ENCODE measurements at places on chromosomes 3 and 15.
A peak's percentile ranks its signal among the peaks of the same experiment; 100 is the strongest.

DNA sequence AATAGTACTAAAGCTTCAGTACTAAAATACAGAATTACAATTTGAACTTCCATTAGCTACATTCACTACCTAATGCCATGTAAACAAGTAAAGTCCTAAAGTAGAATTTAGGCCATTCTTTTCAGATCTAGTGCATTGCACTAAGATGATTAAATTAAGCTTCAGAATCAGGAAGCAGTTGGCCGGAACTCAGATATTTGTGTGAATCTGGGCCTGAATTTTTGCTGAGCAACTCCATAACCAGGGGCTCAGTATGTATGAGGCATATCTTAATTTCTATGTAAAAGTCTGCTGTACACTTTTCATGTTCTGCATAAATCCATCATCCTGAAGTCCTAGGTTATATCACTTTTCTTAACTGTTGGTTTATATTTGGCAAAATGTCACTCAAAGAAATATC is 246.4 kb downstream of the RBMS3 start:
- DNase-seq = no peak

- peak; percentile 29 for DNase-seq
These were observed 13.5 kb downstream of the MCCC1 start for GRCh38 chr3:183085634-183086390.

- DNase-seq = no peak
These were observed 78.2 kb upstream of the GBE1 start for GRCh38 chr3:81839504-81840094.

DNA sequence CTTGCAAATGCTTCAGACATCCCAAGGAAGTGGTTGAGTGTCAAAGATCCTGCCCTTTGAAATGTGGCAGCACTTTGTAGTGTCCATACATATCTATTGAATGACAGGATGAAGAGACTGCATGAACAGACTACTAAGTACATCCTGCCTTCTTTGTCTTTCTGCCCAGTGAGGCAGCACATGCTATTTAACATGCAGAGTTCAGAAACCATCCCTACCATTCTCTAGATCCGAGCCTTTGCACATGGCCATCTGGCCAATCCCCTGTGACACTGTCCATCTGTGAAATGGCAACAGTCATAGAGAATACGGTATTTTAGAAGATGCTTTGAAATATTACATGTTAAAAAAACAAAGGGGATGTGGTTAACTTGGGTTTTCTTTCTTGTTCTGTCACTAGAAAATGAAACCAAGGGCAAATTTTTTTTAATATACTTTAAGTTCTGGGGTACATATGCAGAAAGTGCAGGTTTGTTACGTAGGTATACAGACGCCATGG is 519.6 kb downstream of the NTRK3 start:
- DNase-seq = peak; percentile 53

GRCh38 chr3:144112036-144112435 is 140.4 kb downstream of the DIPK2A start:
- DNase-seq = no peak

- DNase-seq = peak; percentile 50
These were observed 8.1 kb downstream of the PGBD4 start for GRCh38 chr15:34109797-34110663.

- DNase-seq = peak; percentile 23
These were observed 69.0 kb upstream of the CCDC80 start for GRCh38 chr3:112709911-112710310.

- peak; percentile 20 for DNase-seq
These were observed at the start of gene PPARG for GRCh38 chr3:12288182-12289129. Gene PPARG (plus strand): TSS chr3:12289070. CDS start chr3:12379712, 90,642 bp downstream.

DNA sequence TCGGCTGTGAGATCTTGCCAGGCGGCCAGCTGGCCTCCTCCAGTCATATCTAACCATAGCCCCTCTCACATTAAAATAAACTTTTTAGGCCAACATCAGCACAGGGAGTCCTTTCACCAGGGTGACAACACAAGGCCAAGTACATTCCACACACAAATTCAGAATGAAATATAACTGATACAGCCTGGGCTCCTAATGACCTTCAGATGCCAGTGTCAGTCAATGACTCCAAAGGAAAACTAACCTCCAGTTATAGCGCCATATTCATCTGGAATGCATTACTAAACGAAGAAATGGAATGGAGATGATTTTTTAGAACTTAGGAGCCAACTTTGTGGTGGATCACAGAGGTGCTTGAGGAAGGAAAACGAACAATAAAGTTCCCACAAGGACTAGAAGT is 205.4 kb downstream of the GREM1 start:
- no peak for DNase-seq

DNA sequence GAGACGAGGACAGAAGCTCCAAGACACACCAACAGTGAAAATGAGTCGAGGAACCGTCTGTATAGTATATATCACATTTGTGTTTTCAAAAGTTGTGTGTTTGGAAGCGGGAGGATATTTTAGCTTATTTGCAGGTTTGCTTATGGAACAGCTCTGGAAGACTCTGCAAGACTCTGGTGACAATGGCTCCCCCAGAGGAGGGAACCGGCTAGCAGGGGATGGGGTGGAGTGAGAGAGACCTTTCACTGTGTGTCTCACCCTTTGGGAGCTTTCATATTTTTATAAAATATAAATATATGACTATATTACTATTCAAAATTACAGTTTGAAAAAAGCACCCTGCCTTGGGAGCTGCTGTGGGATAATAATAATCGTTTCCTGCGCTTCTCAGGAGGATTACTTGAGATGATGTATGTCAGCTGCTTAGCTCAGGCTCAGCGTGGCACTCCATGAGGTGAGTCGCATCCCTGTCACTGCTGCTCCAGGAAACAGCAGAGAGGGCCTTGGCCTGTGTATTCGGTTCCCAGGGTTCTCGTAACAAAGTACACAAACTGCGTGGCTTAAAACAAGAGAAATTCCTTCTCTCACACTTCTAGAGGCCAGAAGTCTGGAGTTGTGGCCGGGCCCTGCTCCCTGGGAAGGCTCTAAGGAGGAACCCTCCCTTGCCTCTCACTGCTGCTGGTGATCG is 183.9 kb downstream of the FAM43A start:
- peak; percentile 70 for DNase-seq

GRCh38 chr15:37133602-37134001 is 33.3 kb upstream of the MEIS2 start:
- DNase-seq = peak; percentile 37

- no peak for DNase-seq
These were observed 33.3 kb downstream of the MAPK6 start for GRCh38 chr15:52052066-52052935.

DNA sequence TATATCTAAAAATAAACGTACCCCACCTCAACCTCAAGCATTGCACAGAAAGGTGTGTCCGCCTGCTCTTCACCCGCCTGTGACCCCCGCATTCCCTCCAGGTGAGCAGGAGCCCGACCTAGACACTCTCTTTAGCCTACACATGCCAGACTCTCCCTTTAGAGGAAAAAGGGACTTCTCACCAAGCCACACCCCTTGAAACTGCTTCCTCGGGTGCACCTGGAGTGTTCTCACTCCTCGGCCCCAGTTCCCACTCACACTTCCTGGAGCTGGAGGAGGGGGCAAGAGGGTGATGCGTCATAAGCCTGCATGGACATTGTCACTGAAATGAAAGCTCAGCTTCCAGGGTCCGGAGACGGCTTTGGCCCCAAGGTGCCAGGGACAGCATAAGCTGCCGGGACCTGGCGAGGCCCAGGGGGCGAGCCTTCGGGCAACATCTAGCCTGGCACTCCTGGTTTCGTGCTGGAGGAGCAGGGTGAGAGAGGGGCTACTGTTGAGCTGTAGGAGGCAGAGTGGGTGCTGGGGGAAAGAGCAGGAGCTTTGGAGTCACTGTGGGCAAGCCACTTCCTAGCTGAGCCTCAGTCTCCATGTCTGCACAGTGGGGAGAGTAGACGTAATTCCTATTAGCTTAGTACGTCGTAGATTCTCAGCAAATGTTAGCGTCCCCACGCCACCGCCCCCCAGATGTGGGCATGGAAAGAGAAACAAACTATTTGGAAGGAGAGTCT is 9.8 kb upstream of the MUC4 start:
- no peak for DNase-seq

DNA sequence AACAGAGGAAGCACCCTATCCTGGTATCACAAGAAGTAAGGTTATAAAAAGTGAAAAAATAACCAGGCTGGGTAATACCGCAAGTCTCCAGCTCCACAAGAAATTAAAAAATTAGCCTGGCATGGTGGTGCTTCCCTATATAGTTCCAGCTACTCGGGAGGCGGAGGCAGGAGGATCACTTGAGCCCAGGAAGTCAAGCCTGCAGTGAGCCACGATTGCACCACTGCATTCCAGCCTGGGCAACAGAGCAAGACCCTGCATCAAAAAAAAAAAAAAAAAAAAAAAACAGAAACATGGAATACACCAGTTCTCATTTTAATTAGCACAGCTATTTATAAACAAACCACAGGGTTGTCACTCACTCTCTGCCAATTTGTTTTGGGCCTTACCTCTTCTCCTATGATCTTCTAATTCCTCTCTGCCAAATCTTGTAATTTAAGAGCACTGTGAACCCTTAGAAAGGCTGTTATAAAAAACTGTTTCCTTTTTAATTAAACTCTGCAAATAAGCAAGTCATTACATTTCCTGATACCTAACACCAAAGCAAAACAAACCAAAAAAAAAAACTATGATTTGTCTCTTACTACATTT is 22.6 kb downstream of the DCUN1D1 start:
- no peak for DNase-seq

- no peak for DNase-seq
These were observed 423.2 kb downstream of the EPHB1 start for GRCh38 chr3:135218304-135218703.

DNA sequence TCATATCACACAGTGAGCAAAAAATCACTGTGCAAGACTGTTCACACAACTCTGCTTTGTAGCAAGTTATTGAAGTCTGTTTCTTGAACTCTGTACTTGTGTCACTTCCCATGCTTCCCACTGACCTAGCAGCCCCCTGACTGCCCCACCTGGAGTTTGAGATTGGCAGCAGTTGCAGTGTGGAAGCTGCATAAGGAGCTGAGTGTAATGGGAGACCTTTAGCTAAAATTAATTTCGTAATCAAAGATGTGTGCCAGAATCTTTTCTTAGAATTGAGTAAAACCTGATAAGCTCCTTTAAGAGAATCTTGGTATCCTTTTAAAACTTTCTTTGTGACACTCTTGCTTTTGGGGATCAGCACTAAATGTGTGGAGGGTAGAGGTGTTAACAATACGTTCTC is 42.8 kb downstream of the NKIRAS1 start:
- no peak for DNase-seq

DNA sequence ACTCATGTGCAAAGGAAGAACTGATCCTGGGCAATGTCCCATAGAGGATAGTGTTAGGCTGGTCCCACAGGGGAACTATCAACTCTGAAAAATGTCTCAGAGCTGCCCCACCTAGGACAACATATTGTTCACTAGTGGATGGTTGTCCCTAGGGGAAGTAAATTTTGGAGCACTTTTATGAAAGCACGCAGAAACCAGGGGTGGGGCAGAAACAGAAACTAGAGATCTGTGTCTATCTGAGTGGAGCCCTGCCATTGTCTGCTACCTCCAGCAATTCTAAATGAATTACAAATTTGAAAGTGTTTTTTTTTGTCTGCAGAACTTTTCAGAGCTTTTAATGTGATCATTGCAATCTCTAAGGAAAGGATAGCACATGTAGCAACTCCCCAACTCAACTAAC is 357.1 kb upstream of the PROK2 start:
- no peak for DNase-seq

DNA sequence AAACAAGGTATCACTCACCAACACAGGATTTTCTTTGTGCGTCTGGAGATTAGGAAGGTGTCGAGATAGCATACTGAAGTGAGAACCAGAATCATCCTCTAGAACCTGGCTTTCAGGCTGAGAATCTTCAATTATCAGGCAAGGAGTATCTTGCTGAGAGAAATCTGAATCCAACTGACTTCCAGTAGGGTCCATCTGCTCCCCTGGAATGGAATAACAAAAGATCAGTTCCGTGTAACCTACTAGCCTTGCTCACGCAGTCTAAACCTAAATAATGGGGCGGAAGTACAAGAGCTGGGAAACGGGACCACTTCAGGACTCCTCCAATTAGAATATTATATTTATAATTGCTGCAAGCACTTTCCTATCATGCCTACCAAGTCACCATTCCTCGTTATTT is 690 bp downstream of the TP53BP1 start:
- no peak for DNase-seq

- no peak for DNase-seq
These were observed 119.9 kb upstream of the FEZF2 start for GRCh38 chr3:62493109-62493801.

GRCh38 chr3:196712514-196713413 is 587 bp downstream of the PIGX start:
- no peak for DNase-seq

- no peak for DNase-seq
These were observed 98.6 kb downstream of the OSBPL10 start for GRCh38 chr3:31882431-31882830.

GRCh38 chr3:98824256-98824655 is 61.1 kb downstream of the ST3GAL6 start:
- peak; percentile 28 for DNase-seq

DNA sequence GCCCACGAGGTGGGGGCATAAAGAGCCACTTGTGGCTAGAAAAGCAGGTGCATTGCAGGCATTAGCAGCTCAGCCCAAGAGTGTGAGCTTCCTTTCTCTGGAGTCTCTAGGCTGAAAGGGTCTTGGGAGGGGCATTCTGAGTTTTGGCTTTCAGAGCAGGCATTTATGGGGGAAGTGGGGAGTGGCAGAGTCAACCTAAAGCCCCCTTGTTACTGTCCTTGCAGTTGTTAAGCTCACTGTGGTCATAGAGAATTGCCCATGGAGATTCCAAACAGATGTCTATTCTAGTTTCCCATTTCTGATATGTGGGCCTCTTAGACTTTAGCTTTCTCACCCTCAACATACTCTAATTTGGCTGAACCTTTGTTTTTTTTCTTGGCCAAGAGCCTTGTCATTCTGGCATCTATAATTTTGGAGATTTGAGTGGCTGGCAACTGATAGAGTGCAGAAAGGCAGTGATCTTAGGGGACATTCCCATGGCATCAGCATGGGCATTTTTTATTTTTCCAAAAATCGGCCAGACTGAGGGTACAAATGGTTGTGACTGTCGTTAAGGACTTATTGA is 217.9 kb downstream of the THSD4 start:
- peak; percentile 5 for DNase-seq

DNA sequence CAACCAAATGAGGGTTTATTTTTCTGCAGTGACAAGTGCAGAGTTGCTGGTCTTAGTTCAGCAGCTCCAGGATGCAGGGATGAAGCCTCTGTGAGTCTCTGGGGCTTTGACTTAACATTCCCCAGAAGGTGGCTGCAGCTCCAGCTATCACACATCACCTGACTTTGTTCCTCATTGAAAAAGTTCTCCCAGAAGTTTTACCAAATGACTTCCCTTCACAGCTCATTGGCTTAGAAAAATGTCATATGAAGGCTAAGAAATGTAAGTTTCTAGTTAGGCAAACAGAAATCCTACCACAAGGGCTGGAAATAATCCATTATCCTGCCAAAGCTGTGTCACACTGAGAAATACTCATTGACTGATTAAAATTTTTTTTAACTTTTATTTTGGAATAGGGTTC is 184.9 kb downstream of the MINAR1 start:
- no peak for DNase-seq

DNA sequence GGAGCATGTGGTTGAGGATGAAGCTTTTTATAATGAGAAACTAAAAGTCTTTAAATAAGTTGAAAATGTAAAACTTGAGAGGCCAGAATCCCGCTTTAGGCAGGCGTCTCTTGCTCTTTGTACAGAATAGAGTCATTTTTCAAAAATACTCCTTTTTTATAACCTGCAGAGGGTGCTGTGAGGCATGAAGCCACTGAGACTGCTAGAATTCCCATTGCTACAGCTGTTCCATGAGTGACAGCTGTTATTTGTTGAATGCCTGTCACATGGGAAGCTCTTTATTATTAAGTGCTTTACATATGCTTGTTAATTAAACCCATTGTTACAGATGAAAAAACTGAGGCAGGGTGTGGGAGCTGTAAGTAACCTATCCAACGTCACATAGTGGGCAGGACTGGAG is 18.5 kb downstream of the MINAR1 start:
- no peak for DNase-seq
